ENCODE measurements at places on chromosomes 16 and 17.

DNA sequence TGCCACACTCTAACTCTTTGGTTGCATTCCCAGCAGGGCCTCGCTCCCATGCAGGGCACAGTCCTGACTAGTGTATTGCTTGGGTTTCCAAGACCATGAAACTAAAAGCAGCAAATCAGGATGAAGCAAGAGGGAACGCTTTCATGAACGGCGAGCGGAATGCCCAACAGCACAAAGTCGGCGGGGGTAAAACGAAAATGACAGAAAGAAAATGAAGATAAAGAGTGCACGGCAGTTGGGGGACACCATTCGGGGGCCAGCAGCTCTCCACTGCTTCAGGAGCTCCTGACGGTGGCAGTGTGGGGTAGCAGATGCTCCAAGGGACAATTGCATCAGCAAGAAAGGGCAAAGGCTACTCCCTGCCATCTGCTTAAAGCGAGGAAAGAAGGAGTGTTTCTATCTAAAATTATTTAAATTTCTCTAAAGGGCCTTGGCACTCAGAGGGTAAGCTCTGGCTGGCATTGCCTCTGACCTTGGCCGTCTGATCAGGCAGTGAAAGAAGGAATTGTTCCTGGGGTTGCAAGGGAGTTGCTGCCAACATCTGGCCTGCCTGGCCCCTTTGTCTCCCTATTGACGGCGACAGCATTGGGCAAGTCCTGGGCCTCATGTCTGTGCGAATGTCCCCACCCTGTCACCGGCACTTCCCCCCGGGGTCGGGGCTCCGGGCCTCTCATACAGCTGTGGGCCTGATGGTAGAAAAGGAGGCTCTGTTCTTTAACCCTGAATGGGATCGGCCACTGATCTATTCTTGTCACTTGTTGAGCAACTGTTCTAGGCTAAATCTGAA, 138.2 kb downstream of the CMIP start:
- no peak for DNase-seq

- no peak for DNase-seq
Measured at GRCh38 chr16:88303890-88304819, 78.6 kb upstream of the ZNF469 start.

DNA sequence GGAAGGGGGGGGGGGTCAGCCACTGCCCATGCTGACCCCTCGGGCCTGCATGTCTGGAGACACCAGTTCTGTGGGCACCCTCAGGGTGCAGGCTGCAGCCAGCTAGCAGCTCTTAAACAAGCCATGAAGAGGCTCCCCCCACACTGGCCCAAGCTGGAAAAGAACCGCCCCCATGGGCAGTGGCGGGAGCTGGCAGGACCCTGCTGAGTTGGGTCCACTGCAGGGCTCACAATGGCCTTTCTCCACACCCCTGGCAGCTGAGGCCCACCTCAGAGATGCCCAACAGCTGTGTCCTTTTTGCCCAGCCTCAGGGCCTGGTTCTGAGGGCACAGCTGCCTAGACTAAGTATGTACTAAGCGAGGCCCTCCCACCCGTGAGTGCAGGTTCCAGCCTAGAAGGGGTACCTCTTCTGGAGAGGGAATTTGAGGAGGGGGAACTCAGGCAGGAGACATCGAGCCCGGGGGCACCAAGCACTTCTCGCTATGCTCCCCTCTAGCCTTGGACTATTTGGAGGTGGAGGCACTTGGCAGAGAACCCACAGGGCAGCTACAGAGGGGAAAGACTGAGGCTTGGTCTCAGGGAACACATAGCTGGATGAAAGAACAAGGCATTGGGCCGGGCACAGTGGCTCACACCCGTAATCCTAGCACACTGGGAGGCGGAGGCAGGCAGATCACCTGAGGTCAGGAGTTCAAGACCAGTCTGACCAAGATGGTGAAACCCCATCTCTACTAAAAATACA, 3.2 kb downstream of the THRA start:
- DNase-seq = no peak

GRCh38 chr17:28008513-28008912, 34.0 kb upstream of the NLK start:
- no peak for DNase-seq

GRCh38 chr16:30491744-30492308, 19.3 kb downstream of the ITGAL start:
- no peak for DNase-seq

DNA sequence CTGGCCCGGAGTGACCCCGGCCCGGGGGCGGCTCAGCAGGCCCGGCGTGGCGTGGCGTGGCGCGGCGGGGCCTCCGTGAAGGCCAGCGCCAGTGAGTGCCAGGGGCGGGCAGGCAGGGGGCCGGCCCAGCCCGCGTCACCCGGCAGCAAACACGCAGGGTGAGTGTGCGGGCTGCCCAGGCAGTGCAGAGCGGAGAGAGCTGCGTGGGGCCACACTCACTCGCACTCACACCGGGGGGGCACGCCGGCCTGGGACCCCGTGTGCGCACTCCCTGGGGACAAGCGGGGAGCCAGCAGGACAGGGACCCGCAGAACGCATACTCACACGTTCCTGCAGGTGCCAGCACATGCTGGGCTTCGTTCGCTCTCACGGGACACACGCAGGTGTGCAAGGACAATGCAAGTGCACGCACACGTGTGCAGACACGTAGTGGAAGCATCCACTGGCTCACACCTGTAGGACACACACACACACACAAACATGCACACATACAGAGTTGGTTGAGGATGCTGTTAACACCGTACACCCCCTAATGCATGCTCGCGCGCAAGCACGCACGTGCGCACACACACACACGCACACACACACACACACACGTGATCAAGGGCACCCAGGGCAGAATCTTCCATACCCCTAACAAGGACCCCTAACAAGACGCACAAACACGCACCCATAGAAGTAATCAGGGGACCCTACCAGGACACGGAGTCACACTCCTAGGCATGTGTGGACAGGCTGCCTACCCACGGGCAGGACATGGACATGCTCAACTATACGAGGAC, 7.7 kb downstream of the USP6 start:
- DNase-seq = no peak

DNA sequence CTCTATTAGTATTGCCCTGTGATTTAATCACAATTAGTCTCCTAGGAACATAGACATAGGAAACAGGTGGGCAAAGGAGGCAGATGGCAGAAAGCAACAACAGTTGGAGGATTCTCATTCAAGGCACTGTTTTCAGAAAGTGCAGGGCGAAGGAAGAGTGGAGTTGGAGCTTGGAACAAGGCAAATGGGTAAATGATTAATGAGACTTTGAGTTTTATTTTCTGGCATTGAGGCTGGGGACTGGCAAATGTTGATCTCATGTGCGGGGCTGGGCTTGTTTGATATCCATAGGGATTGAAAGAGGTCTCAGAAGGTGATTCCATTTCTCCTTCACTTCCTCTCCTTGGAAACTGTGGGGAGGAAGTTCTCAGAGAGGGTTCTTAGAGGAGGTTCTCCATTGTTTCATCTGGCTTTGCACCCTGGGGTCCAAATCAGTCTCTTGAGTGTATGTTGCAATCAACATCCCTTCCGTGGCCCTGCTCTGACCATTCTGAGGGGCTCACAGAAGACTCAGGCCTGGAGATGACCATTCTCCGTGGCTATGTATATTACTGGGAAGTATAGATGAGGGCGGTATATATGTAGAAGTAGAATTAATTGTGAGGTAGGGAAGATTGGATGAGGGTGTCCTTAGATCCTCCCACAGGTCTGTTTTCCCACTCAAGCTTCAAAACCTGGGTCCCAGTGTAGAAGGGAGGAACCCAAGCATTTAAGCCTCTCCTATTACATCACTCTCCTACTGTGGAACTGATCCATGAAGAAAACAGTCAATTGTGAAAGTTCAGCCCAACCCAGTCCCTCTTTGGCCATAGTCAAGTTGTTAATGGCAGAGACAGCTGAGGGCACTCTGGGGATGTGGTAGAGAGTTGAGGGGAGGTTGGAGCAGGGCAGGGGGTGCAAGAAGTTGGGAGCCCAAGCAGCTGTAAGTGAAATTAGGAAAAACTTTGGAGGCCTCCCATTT, 36.5 kb upstream of the SRSF1 start:
- DNase-seq = no peak

DNA sequence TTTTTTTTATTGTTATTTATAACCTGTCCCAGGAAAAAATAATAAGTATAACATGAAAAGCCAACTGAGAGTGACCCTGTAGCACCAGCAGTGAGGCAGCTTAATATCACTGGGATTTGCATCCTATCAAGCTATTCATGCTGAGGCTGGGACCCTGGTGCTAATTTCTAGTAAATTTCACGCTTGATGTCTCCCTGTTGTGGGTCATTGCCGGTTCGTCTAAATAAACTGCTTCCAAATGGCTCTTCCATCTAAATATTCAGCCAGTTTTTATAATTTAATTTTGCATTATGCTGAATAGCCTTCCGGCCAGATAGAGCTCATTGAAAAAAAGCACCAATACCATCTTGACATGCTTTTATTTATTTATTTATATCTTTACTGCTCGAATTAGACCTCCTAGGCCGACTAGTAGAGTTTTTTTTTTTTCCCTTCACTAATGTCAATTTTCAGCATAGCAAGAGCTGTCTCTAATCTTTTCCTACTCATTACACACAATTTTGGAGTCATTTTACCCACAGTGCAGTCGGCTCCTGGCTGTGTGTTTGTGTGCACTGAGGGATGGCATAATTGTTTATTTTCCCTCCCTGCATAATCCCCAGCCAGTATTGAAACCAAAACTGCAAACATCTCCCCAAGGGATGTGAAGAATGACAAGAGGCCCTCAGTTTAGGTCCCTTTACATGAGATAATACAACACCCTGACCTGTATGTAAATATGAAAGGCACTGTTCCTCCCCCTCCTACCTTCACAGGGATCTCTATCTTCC, 168.8 kb downstream of the AATF start:
- no peak for DNase-seq

Data from stimulated activated CD8-positive, alpha-beta memory T cell treated with anti-CD3 and anti-CD28 coated beads, Interleukin-7, amount 100 ng/mL, for 24 hours (primary cell).